Stimulated activated CD8-positive, alpha-beta memory T cell treated with anti-CD3 and anti-CD28 coated beads, Interleukin-15, amount 100 ng/mL, for 4 hours (primary cell): ENCODE measurements at places on chromosomes 4 and X.
A peak's percentile ranks its signal among the peaks of the same experiment; 100 is the strongest.

DNA sequence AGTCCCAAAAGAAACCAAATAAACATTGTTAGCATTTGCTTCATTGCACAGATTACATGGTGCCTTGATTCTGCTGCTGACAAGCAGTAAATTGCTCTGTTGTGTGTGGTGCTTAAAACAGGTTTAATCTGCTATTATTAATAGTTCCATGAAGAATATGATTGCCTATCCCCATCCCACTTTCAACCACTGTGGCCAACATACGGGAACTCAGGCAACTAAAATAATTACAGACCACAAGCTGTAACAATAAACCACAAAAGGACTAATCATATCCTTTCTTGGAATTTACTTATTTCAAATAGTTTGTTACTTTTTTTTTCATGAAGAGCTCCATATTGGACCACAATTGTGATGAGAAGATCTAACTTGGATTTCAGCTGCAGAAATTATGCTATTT is 131.5 kb downstream of the PACRGL start:
- no peak for DNase-seq

DNA sequence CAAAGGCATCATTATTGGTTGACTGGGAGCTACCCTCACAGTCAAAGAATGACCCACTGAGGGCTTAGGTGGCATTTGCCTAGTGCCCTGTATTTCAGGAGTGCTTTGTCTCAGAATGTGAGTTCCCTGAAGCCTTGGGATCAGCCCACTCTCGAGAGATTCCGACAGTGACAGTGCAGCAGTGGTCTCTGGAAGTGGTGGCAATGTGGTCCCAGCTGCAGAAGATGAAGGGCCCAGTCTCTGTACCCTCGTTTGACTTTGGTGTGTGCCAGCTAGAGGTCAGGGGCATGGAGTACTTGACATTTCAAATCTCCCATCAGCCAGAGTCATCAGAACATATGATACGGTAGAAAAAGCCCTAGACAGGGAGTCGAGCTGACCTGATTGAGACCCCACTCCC is 153.7 kb downstream of the EFNB1 start:
- DNase-seq = no peak

GRCh38 chr4:142500966-142501365 is 345.1 kb downstream of the INPP4B start:
- no peak for DNase-seq

- no peak for DNase-seq
Measured at GRCh38 chr4:126582737-126583136, 1050.0 kb upstream of the INTU start.

DNA sequence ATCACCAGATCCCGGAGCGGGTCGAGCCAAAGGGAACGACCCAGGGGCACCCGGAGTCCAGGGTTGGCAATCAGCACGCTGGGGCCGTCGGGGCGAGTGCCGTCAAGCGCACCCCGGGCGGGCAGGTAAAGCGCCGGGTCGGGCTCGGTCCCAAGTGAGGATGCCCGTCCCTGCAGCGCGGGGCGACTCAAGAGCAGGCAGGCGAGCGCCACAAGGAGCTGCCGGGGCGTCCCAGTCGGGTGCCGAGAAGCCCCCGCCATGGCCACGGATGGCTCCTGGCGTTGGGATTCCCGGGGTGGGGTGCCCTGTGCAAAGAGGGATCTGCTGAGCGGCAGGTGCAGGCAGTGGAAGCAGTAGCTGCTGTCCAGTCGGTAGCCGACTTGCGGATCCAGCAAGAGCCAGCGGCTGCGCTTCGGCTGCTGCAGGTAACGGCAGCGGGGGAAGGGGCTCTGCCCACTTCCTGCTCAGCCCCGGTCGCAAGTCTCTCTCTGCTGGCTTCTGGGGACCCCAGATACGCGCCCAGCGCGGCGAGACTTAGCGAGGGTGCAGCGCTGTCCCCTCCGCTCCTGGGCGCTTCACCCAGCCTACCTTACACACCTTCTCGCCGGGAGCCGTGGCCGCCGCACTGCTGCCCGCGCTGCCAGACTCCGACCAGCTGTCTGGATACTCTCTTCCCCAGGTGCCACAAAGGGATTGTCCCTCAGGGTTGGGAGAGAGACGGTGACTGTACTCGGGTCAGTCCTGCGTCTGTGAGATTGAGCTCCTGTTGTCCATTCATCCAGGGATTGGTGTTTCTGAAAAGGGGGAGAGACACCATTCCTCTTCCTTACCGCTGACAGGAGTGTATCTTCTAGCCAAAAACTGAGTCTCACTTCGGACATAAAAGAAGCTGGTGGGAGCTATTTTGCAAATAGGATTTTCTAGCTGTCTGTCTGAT is at the start of gene FREM3:
FREM3 (minus strand) TSS at position 260 of the 937 bp plus-strand sequence; CDS start at position 260, 0 bp downstream.
- no peak for DNase-seq

- DNase-seq = no peak
Measured at GRCh38 chr4:183940864-183941263, 35.8 kb downstream of the STOX2 start.

GRCh38 chrX:136453771-136454170 is 34.0 kb upstream of the BRS3 start:
- no peak for DNase-seq

DNA sequence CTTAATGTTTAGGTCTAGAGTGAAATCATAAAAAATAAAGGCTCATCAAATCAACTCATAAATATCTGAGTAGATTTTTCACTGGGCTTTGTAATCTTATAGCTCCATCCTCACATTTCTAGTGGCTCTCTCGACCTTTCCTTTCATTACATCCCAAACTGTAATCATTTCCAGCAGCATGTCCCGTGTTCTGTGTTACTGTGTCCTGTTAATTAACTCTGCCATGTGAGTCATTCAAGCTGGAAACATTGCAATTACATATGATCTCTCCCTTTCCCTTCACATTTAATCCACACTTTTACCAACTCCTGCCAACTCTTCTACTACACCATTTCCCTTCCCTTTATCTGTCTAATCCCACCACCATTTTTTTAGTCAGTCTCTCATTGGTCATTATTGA is 75.5 kb downstream of the UGT8 start:
- DNase-seq = no peak

DNA sequence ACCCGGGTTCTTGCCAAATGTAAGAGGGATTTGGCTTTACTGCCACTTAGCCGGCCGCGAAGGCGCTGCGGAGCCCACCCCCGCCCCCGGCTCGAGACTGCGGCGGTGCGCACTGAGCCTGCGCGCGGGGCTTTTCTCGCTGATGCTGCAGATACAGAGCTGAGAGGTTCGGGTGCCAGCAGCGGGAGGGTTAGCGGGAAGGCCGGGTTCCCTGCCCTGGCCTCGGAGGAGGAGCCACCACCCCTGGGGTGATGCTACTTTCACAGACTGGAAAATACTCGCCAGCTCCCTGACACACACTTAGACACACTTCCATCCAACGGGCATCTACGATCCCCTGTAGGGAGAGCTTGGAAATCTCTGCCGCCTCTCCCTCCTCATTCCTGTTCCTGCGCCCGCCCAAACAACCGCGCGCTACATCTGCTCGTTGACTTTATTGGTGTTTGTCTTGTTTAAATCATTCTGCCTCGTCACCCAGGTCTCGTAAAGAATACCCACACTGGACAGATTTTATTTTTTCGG is 2.1 kb upstream of the PCDH7 start:
- no peak for DNase-seq

DNA sequence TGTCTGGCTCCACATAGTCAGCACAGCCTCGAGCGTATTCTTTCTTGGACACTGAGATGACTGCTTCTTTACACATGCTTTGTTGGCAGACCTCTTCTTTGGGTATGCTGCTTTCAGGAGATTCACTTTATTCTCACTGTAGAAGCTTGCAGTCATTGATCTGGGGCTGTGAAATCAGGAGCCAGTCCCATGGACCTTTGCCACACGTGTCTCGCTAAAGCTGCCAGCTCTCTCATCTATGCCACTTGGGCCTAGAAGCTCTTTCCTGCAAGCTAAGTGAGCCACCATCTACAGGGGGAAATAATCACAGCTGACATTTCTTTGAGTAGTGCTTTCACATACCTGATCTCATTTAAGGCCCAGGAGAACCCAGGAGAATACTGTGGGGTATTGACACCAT is 5.0 kb downstream of the RASL11B start:
- no peak for DNase-seq

DNA sequence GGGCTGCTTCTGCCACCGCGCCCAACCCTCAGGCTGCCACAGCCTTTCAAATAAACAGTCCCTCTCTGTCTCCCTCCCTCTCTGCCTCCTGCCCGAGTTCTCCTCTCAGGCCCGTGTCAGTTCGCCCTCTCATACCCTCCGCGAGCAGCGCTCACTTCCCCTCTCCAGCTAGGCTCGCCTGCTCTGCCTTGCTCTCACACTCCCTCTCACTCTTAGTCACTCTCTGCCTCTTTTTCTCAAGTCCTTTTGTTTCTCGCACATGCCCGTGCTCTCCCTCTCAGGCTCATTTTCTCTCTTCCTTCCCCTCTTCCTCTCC is 3.2 kb downstream of the EFNB1 start:
- DNase-seq = no peak

DNA sequence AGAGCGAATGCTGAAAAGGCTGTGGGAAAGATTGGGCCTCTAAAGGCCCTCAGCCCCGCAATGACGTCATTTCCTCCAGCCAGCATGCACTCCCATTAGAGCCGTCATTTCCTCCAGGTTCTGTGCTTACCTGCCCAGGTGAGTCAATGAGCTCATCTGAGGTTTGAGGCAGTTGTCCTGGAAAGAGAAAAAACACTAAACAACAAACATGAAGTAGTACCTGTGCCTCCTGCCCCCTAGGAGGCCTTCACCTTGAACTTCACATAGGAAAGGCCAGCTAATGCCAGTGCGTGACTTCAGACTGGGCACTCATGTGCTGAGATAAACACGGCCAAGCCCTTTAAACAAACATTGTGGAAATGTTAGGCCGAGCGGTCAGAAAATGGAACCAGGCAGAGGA is 55.9 kb downstream of the FHDC1 start:
- no peak for DNase-seq

DNA sequence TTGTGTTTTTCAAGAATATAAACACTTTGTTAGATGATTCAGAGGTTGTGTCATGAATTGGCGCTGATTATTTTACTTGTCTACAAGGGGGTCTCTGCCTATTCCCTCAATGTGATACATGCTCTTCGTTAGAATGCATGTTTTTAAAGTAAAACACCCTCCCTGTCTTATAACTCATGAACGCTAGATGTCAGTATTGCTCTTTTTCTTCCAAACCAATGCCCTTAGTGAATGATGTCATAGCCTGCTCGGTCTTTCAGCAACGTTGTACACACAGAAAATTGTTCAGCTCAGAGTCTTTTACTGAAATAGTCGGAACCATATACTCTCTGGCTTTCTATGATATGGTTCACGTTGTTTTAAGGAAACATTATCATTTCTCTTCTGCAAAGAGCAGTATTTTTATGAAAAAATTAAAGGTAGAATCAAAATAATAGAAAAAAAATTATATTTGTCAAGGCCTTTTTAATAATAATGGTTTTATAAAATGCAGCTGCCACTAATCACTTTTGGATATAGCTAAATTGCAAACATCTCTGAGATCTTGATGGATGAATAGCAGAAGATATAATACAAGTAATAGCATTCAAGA is 292.9 kb downstream of the TLL1 start:
- no peak for DNase-seq

DNA sequence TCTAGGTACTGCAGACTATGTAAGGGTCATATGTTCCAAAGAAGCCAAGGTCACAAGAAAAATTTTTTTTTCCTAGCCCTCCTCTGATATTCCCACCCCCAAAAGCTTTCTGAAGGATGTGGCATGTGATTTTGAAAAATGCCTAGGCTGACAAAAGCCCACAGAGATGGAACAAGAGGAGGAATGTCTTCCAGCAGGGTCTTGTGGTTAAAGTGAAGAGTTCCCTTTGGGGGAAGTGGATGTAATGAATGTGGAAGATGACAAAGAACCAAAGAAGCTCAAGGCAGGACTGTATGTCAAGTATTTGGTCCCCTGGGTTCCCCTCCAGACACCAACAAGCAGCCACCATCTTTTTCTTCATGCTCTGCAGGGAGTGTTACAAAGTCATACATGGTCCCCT is 268.8 kb downstream of the BCOR start:
- no peak for DNase-seq

DNA sequence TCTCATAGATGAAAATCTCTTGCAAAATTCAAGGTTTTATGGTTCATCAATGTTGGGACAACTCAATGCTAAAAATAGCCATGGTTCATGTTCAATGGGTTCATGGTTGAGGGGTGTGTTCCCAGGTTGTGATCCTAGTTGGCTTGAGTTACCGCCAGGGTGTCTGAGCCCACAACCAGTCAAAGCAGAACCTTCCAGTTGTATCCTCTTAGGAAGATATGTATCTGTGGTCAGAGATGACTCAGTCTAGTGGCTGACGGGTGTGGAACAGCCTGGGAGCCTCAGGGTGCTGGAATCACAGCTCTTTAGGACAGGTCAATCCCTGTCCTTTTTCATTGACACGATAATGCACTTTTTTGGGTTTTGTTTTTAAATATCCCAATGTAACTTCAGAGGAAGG is 192.3 kb upstream of the NR3C2 start:
- DNase-seq = no peak

- peak; percentile 62 for DNase-seq
Measured at GRCh38 chrX:132218100-132218812, 991 bp downstream of the RAP2C start.

DNA sequence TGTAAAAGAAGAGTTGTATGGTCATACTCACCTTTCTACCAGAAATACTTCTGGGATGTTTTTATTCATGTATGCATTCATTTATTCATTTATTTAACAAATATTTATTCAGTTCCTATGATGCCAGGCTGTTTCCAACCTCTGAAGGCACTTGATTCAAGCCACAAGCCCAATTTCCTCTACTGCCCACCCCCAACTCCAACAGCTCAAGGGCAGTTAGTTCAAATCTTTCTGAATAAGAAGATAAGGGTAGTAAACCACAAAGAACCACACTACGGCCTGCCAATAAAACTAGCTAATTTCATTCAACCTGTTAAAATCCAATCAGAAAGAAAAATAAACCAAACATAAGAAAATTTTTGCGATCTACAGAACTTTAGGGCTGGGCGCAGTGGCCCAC is 31.2 kb downstream of the LRBA start:
- DNase-seq = no peak

DNA sequence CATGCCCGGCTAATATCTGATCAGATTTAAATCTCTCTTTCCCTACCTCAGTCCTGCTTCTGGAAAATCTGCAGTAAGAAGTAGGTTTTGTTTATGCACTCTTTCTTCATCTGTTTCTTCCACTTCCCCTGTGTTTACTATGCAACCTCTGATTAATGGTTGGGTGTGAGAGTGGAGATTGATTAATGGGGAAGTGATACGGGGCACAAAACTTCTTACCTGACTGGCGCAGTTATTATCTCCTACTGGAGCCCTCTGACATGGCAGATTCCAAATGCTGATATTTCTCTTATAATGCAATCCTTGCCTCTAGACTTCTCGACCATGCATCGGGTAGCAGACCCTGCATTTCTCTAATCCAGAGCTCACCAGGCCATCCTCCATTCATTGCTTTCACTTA is 60.2 kb upstream of the HPGD start:
- no peak for DNase-seq

DNA sequence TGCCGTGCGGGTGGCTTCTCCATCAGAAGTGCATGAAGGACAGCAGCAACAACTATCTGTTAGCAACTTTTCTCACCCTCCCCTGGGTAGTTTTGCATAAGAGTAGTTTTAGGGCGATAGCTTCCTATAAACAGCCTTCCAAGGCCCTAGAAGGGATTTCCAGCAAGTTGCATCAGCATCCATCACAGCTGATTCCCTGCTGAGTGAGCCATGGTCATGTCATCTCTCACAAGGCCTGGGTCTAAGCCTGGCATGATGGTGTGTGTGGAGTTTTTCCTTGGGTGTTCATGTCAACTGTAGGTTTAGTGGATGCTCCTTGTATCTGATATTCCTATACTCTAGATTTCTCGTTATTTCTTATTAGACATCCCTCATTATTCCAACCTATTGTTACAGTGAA is 2324.7 kb upstream of the AGA start:
- DNase-seq = no peak
